ENCODE measurements at places on chromosomes 2 and 18. TPM values are rescaled to one million over a fixed set of nuclear protein-coding genes. Genes with fewer than 3 reads are reported as not detected.

DNA sequence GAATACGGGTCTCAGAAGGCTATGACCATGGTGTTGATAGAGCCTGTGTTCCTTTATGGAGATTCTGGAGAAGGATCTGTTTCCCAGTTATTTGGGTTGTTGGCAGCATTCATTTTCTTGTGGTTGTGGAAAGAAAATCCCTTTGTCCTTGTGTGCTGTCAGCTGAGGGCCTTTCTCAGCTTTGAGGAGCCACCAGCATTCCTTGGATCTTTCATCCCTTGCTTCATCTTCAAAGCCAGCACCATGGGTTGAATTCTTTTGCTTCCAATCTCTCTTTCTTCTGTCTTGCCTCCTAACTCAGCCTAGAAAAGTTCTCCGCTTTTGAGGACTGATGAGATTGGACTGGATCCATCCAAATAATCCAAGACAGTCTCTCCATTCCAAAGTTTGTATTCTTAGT, 103.2 kb upstream of the MMADHC start:
- no peak for DNase-seq

DNA sequence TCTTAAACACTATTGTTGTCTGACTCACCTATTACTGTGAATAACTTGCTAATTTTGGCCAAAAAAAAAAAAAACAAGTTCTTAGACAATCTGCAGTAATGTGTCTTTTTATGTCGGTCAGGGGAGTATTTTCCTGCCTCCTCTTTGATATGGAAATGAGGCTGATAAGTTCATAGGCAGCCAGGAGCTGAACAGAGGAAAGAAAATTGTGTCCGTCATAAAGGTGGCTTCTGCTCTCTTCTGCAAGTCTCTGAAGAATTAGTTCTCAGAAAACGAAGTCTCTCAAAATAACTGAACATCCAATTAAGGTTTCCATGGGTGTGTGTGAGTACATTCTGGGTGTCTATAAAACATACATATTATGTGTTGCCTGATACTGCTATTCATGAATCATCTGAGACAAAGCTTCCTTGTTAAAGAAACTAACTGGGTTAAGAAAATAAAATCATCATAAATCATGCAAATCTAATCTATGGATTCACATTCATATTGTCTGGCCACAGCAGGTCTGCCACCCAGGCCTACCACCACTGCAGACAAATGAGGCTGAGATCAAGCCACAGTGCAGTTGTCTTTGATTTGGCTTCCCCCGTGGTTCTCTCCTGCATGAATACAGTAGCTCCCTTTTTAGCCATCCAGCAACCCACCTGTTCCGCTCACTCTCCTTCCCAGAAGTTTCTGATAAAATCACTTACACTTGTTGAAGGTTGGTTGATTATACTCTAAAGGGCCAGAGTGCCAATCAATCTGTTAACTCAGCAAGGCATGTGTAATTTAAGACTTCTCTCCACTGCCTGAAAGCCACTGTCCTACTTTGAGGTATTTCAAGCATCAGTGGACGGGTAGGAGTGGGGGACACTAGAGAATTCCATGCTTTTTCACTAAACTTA, 19.4 kb upstream of the SP5 start:
- DNase-seq: no peak

- no peak for DNase-seq
These were observed 4.9 kb downstream of the PXDN start for GRCh38 chr2:1739322-1739957.

DNA sequence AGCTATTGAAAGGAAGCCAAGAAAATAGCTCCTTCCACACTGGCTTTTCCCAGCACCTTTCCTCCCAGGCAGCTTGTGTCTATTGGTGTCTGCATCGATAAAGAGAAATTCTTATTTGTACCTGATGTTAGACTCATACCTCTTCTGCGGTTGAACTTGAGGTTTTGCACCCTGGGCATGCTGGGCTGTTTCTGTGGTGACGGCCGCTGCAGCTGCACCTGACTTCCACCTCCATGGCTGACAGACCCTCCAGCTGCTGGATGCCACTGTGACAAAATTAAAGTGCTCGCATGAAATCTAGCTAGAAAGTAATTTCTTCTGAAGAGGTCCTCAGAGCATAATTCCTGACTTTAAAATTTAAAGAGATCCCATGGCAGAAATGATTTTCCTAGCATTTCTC, 6.6 kb downstream of the FECH start:
- DNase-seq: no peak

DNA sequence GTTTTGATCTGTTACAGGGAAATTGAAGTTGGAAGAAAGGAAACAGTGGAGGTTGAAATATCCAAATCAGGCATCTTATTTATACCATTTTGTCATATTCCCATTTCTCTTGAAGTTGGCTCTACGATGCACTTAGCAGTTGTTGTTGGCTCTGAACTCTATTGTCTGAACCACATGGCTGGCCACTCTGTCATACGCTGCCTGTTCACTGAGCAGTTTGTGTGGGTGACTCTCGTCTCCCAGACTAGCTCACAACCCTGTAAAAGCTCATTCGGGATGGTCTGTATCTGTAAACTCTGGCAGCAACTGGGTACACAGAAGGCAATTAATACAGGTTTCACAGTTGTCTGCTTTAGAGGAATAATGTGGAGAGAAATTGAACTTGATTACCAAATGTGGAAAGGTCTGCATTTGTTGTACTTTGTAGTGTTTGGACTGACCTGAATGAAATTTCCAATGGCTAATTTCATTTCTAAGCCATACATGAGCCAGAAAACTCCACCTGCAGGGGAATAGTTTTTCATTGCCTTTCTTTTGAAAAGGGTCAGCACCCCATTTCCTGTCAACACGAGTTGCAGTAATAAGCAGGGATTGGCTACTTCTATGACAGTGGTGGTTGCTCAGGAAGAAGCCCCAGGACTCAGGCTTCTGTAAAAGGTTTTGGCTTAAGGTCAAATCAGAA, 378.2 kb downstream of the OSR1 start:
- no peak for DNase-seq

GRCh38 chr2:98372579-98372978, 26.3 kb downstream of the CNGA3 start:
- no peak for DNase-seq

- no peak for DNase-seq
These were observed 590.2 kb downstream of the EPHA4 start for GRCh38 chr2:220981926-220982325.

- no peak for DNase-seq
These were observed 926 bp downstream of the NDUFV2 start for GRCh38 chr18:9103376-9103873.

DNA sequence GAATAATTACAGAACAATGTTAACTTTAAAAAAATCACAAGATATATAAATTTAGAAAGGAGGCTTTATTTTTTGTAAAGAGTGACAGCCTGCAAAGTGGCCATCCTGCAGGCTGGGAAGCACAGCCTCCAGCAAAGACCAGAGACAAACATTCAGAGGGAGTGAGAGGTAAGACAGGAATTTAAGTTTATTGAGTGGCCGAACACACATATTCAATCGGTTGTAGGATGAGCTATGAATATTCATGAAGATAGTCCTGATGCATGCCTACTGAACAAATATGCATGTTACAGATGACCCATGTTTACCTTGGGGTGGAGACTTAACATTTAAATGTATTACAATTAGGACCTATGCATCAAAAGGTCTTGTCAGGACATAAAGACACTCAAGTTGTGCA, 33.4 kb upstream of the HNRNPA3 start:
- DNase-seq: no peak

DNA sequence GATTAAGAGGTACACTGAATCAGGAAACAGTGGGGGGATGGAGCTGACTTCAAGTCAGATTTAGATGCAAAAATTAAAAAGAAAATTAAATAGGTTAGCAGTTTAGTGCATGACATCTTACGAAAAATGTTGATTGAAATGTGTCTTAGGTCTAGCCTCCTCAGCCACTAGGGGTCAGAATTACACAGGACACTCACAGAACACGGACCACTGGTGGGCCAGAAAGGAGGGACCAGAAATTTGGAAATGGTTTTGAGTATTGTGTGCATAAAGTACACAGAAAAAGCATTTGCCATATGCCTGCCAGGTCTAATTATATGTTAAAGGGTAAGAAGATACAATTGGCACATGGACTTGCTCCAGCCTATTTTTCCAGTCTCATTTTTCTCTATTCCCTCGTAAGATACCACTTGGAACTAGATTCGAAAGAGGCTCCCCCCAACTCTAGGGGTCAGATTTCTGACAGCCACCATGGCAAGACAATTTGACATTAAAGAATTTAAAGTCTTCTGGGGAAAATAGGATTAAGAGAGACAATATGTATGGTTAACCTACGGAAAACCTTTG, 550.2 kb upstream of the SETBP1 start:
- DNase-seq: peak; percentile 51

GRCh38 chr2:66521291-66521922, 86.5 kb downstream of the MEIS1 start:
- DNase-seq: no peak

GRCh38 chr2:10983711-10984110, 72.0 kb downstream of the KCNF1 start:
- DNase-seq: no peak

DNA sequence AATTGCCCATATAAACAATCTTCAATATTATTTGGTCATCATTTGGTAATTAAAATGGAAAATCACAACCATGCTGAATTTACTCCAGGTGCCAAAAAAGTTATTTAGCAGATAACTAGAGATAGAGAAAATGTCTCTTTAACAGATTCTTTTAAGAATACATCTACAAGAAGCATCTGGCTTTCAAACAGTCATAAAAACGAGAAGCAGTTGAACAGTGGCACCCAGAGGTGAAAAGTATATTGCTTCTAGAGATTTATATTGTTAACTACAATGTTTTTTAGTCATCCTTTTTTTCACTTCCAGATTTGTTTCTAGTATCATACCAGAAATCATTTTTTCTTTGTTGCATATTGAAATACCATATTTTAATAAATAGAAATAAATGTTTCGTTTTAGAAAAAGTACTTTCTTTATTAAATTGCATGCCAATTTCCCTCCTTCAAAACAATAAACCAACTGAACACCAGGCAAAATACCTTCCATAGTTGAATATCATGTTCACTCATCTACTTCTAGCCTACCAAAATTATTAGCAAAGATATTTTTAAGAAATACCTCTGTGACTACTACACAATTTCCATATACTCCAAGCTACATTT, 65.4 kb upstream of the HNRNPA3 start:
- no peak for DNase-seq

- DNase-seq: no peak
These were observed 57.8 kb downstream of the COX7A2L start for GRCh38 chr2:42303252-42303651.

GRCh38 chr2:109721626-109722025, 72.5 kb upstream of the RGPD5 start:
- no peak for DNase-seq

GRCh38 chr18:55323051-55323994, 264.7 kb downstream of the TCF4 start:
- no peak for DNase-seq

DNA sequence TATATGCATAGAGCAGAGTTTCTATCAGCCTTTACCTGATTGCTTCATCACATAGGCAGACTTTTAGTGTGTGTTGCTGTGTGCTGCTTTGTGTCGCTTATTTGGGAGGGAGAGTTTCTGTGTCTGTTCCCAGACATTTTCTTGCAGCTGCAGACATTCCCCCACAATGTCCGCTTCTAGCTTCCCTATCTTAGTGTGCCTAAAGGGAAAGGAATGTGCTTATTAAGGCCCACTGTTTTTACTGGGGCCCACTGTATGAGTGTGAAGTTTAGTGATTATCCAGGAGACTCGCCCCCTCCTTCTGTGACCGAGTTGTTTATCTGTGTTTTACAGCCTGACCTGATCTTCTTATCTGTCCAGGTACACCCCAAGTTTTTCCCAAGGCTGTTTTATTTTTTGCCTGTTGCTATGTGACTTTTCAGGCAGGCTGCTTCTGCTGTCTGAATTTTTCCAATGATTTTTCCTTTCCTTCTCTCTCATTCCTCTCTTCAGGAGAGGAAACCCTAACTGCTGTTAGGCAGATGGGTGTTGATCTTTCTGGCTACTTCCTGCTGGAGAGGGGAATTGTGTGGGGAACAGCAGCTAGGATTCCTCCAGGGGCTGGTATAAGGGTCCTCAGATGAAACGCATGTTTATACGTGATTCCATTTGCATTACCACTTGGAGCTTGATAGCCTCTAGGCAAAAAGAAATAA, 47.6 kb downstream of the STK17B start:
- DNase-seq: no peak

DNA sequence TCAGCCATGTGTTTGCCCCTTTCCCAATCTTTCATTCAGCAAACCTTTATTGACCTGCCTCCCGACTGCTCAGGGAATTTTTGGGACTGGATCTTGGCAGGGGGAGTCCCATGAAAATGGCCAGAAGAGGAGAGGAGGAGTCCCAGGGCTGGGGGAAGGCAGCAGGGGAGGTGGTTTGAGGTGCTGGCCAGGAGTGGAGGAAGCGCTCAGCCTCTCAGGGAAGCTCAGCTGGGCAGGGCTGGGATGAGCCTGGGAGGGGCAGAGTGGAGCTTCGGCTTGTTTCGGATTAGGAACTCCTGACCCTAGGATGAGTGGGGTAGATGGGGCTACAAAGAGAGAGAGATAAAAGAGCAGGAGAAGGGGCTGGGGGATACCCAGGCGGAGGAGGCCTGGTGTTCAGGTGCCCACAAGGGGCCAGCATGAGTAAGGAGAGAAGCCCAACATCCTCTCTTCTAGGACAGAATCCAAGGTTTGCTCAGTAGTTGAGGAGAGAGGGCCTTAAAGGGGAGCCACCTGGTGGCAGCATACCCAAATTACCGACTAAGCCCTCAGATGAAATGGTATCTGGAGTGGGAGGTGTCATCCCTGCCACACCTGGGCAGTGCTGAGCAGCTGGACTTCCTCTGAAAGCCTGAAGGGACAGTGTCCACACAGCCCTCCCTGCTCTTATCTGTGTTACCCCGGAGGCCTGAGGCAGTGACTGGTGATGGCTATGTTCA, 91.1 kb downstream of the INHBB start:
- DNase-seq: peak; percentile 46

- no peak for DNase-seq
These were observed 137.2 kb upstream of the HAAO start for GRCh38 chr2:42929546-42930024.

- DNase-seq: no peak
These were observed 3.2 kb upstream of the GPR155 start for GRCh38 chr2:174490051-174490450.

GRCh38 chr2:148548716-148549400, 95.7 kb upstream of the EPC2 start:
- no peak for DNase-seq

- DNase-seq: no peak
These were observed 32.4 kb downstream of the DDX1 start for GRCh38 chr2:15623898-15624541.

DNA sequence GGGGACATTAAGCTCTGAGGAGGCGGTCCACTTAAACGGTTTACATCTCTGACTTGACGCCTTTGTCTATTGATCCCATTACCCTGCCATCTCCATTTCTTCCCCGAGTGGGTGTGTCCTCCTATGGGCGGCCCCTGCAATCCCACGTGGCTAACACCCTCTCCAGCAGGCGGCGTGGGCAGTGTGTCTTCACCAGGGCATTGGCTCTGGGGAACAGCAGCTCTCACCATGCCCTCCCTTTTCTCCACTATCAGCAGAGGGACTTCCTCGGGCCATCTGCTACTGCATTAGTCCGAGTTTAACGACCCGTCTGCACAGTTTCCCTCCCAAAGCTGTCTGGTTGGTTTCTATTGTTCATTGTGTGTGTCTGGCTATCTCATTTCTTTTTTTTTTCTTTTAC, 511.9 kb upstream of the NRP2 start:
- no peak for DNase-seq

The KIAA2012 gene
- 0.08 TPM for total RNA-seq

The DYTN gene
- total RNA-seq: 3.1 TPM

The HOXD13 gene
- total RNA-seq: not detected

The CCDC150 gene
- total RNA-seq: 12.4 TPM
